T-helper 2 cell treated with Interferon-gamma antibody and Interleukin-4, amounts not matched to agents 5 μg/mL and 100 μg/mL, for 36 hours (primary cell): ENCODE measurements at places on chromosomes 4 and X.

- H3K27ac ChIP-seq = no peak within 1 kb of the TSS
- peaks cover 50% of the 10 kb centered on the region for H3K27me3 ChIP-seq
- H3K4me1 ChIP-seq = no peaks in the 10 kb centered on the region
- no peak for DNase-seq
- no peaks in the 10 kb centered on the region for H3K36me3 ChIP-seq
These were observed at the start of gene ADGRG2 for GRCh38 chrX:19121898-19122640. Gene ADGRG2 (minus strand): TSS chrX:19122468. CDS start chrX:19068834, 53,634 bp downstream.

DNA sequence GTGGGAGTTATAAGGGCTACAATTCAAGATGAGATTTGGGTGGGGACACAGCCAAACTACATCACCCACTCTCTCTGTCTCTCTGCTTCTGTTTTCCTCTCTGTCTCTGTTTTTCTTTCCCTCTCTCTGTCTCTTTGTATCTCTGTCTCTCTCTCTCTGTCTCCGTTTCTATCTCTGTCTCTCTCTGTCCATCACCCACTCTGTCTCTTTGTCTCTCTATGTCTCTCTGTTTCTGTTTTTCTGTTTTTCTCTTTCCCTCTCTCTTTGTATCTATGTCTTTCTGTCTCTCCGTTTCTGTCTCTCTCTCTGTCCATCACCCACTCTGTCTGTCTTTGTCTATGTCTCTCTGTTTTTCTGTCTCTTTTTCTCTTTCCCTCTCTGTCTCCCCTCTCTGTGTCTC is 25.3 kb downstream of the IL3RA start:
- peaks cover 3% of the 10 kb centered on the region for H3K4me1 ChIP-seq
- H3K27me3 ChIP-seq = no peaks in the 10 kb centered on the region
- DNase-seq = no peak
- H3K4me3 ChIP-seq = no peak overlapping the region

DNA sequence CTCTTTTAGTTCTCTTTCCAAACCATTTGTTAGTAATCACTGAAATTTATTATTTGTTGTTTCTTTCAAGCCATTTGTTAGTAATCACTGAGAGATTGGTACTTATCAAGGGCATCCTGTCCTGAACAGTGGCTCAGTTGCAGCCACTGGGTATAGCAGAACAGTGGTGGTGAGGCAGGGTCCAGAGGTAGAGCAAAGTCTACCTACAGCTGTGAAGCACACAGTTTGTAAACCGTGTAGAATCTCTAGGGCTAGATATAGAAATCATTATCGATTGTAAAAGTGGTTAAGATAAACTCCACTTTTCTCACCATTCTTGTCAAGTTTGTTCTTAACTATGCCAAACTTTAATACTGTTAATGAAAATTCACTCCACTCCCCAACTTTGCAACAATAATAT is 4.1 kb downstream of the JADE3 start:
- H3K27me3 ChIP-seq = peaks cover 35% of the 10 kb centered on the region
- H3K4me3 ChIP-seq = no peak overlapping the region
- H3K36me3 ChIP-seq = no peaks in the 10 kb centered on the region
- no peak overlapping the region for H3K27ac ChIP-seq
- DNase-seq = no peak
- H3K4me1 ChIP-seq = peaks cover 5% of the 10 kb centered on the region

- no peak for DNase-seq
- H3K27me3 ChIP-seq = peaks cover 4% of the 10 kb centered on the region
- H3K27ac ChIP-seq = no peak overlapping the region
- H3K4me1 ChIP-seq = peaks cover 18% of the 10 kb centered on the region
- H3K36me3 ChIP-seq = no peaks in the 10 kb centered on the region
These were observed 227.0 kb downstream of the NR3C2 start for GRCh38 chr4:148215202-148215601.

- DNase-seq = no peak
- peaks cover 30% of the 10 kb centered on the region for H3K4me1 ChIP-seq
- H3K27ac ChIP-seq = no peak overlapping the region
These were observed 10.3 kb downstream of the VGLL1 start for GRCh38 chrX:136542281-136542680.

GRCh38 chrX:132373610-132374009 is 115.2 kb downstream of the MBNL3 start:
- no peak overlapping the region for H3K27ac ChIP-seq
- no peak for DNase-seq
- no peaks in the 10 kb centered on the region for H3K36me3 ChIP-seq
- H3K27me3 ChIP-seq = no peaks in the 10 kb centered on the region
- no peak overlapping the region for H3K4me3 ChIP-seq

GRCh38 chr4:25500626-25501316 is 123.7 kb downstream of the ANAPC4 start:
- no peaks in the 10 kb centered on the region for H3K4me1 ChIP-seq
- H3K36me3 ChIP-seq = no peaks in the 10 kb centered on the region
- no peak overlapping the region for H3K4me3 ChIP-seq

DNA sequence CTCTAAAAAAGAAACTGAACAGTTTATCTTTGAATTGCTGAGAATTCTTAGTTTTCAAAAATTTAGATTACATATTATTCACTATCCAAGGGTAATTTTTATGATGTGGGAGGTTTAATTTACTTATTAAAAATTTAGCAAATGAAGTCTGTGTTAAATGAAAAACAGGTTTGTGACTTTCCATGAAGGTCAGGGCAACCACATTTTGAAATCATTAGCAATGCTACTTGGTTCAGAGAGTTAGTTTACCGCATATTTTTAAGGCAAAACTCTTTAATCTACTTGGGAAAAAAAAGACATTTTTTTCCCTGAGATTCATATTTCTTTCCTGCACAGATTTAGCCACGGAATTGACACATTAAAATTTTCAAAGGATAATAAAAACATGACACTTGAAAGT is 37.3 kb upstream of the PRSS12 start:
- no peak overlapping the region for H3K27ac ChIP-seq
- H3K4me3 ChIP-seq = no peak overlapping the region
- no peaks in the 10 kb centered on the region for H3K36me3 ChIP-seq

DNA sequence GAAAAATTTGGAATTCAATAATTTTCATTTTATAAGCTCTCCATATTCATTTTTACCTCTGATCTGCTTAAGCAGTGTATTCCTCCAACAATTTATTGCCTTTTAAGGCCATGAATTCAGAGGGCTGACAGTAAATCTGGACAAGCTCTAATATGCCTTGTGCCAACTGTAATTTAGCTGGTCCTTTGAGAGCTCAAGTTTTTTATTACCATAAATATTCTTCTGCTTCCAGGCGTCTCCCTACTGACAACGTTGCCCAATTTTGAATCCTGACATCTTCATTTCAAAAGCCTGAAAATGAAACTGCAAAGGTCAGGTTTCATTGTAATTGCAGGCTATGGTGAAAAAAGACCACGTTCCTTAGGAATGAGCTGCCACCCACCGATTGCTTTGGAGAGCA is 95.8 kb upstream of the GEMIN8 start:
- DNase-seq = no peak
- no peak overlapping the region for H3K4me3 ChIP-seq
- H3K27me3 ChIP-seq = peaks cover 2% of the 10 kb centered on the region
- H3K36me3 ChIP-seq = no peaks in the 10 kb centered on the region
- H3K4me1 ChIP-seq = no peaks in the 10 kb centered on the region

GRCh38 chr4:104766676-104767075 is 272.0 kb upstream of the CXXC4 start:
- H3K4me3 ChIP-seq = no peak overlapping the region
- H3K4me1 ChIP-seq = no peaks in the 10 kb centered on the region
- no peak overlapping the region for H3K27ac ChIP-seq
- no peaks in the 10 kb centered on the region for H3K36me3 ChIP-seq
- DNase-seq = no peak

DNA sequence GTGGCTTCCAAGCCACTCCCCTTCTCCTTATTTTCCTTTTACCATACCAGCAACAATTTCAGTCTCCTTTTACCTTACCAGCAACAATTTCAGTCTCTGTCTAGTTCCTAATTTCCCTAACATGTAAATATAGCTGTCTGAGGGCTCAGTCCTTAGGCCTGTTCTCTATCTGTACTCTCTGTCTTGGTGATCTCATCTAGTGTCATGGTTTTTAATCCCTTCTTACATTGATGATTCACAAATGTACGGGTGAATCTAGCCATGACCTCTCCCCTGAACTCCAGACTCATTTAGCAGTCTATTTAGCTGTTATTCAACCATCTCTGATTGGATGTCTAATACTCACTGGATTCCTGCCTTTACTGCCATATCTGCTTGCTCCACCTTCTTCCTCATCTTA is 7.2 kb downstream of the IL15 start:
- H3K27ac ChIP-seq = no peak overlapping the region
- DNase-seq = no peak
- peaks cover 1% of the 10 kb centered on the region for H3K4me1 ChIP-seq
- H3K27me3 ChIP-seq = peaks cover 13% of the 10 kb centered on the region
- H3K4me3 ChIP-seq = no peak overlapping the region

DNA sequence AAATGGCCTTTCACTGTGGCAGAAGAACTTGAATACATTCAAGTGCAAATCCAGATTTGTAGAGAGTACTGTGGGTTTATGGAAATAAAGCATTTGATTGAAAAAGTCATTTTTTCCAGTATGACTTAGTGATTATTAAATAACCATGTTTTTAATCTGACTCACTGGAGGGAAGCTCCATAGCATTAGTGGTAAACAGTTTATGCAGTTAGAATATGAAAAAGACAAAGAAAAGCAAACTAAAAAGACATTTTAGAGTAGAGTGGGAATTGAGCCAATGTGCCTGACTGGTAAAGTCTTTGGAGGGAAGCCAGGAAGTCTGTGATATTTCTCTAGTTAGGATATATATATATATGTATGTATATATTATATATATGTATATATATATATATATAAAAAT is 53.4 kb downstream of the FAT4 start:
- H3K4me3 ChIP-seq = no peak overlapping the region
- no peaks in the 10 kb centered on the region for H3K36me3 ChIP-seq
- H3K27ac ChIP-seq = no peak overlapping the region
- DNase-seq = no peak
- H3K4me1 ChIP-seq = no peaks in the 10 kb centered on the region
- no peaks in the 10 kb centered on the region for H3K27me3 ChIP-seq

DNA sequence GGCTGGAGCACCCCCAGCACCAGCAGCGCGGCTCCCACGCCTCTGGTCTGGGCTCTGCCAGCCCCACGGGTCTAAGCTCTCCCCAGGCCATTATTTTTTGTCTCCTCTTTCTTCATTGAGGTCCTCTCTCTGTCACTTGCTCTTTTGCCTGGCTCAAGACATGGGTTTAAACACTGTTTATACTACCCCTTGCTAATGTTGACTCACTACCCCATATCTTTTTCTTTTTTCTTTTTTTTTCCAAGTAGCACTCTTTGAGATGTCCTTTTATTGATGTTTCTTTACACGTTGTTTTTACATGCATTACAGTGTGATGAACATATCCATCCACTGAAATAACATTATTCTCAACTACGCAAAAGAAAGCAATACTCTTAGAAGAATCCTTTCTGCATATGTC is 1.7 kb upstream of the ERVMER34-1 start:
- DNase-seq = no peak
- H3K27me3 ChIP-seq = peaks cover 52% of the 10 kb centered on the region
- no peak overlapping the region for H3K27ac ChIP-seq
- peaks cover 4% of the 10 kb centered on the region for H3K4me1 ChIP-seq

DNA sequence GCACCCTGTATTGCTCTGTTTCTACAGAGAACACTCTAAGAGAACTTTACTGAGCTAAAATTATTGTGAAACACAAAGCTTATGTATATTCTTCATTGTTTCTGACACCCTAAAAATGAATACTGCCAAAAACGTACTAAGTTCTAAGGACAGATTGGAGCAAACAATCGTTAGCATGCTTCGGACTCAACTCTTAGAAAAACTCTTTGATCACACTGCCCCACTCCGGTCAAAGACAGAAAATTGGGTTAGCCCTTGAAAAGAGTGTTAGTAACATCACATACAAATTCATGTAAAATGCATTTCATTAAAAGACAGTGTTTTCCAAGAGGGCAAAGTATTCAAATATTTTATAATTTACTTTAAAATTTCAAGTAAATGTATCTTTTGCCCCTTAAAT is 177.4 kb downstream of the DCHS2 start:
- H3K36me3 ChIP-seq = no peaks in the 10 kb centered on the region
- H3K4me1 ChIP-seq = no peaks in the 10 kb centered on the region
- H3K27ac ChIP-seq = no peak overlapping the region
- DNase-seq = no peak
- H3K27me3 ChIP-seq = no peaks in the 10 kb centered on the region
- no peak overlapping the region for H3K4me3 ChIP-seq

GRCh38 chr4:186739802-186740434 is 16.3 kb upstream of the FAT1 start:
- H3K27me3 ChIP-seq = no peaks in the 10 kb centered on the region
- no peaks in the 10 kb centered on the region for H3K36me3 ChIP-seq
- DNase-seq = no peak
- no peak overlapping the region for H3K4me3 ChIP-seq

DNA sequence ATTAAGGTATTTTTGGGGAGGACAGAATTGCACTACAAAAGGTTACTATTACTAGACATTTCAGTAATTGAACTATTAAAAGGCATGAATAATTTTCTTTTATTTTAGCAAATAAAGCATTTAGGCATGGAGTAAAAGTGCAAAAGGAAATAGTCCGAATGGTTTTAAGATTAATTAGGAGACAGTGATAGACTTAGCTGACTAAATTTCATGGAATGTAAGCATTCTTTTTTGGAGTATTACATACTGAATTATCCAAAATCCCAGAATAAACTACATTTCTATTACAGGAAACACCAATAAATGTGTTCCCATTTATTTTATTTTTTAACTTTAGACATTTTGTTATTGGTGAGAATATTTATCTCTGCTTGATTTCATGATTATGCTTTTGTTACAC is 30.7 kb upstream of the MAP9 start:
- peaks cover 5% of the 10 kb centered on the region for H3K27me3 ChIP-seq
- no peak for DNase-seq
- H3K4me3 ChIP-seq = no peak overlapping the region
- no peaks in the 10 kb centered on the region for H3K36me3 ChIP-seq
- H3K4me1 ChIP-seq = no peaks in the 10 kb centered on the region

GRCh38 chr4:100895556-100896197 is 377.9 kb upstream of the EMCN start:
- peak overlapping the region; percentile 85 for H3K27ac ChIP-seq
- peak overlapping the region; percentile 83 for H3K4me3 ChIP-seq
- no peak for DNase-seq
- no peaks in the 10 kb centered on the region for H3K27me3 ChIP-seq
- H3K36me3 ChIP-seq = no peaks in the 10 kb centered on the region
- peaks cover 15% of the 10 kb centered on the region for H3K4me1 ChIP-seq

DNA sequence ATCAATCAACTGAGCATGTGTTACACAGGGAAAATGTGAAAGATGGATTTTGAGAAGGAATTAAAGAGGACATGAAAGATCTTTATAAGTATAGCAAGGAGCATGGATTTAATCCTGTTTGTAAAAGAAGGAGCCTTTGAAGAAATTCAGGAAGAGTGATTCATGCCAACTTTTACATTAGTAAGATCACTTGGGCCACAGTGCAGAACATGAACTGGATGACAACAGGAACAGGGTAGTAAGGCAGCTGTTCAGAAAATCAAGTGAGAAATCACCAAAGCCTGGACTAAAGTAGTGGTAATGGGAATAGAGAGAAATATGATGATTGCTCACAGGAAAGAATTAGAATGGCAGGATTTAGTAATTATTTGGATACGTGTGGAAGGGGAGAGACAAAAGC is 265.7 kb upstream of the PCDH7 start:
- no peak overlapping the region for H3K4me3 ChIP-seq
- no peaks in the 10 kb centered on the region for H3K4me1 ChIP-seq
- no peaks in the 10 kb centered on the region for H3K27me3 ChIP-seq
- H3K27ac ChIP-seq = no peak overlapping the region
- DNase-seq = no peak
- no peaks in the 10 kb centered on the region for H3K36me3 ChIP-seq

- H3K27me3 ChIP-seq = no peaks in the 10 kb centered on the region
- no peak overlapping the region for H3K27ac ChIP-seq
These were observed 39.4 kb upstream of the TET2 start for GRCh38 chr4:105107095-105107856.

- H3K4me3 ChIP-seq = no peak overlapping the region
- no peaks in the 10 kb centered on the region for H3K4me1 ChIP-seq
- H3K27me3 ChIP-seq = no peaks in the 10 kb centered on the region
These were observed 113.6 kb upstream of the CBLL2 start for GRCh38 chrX:22159071-22159470.
